Amygdala (tissue), 56 donors: ENCODE measurements at places on chromosomes 3 and 15.

DNA sequence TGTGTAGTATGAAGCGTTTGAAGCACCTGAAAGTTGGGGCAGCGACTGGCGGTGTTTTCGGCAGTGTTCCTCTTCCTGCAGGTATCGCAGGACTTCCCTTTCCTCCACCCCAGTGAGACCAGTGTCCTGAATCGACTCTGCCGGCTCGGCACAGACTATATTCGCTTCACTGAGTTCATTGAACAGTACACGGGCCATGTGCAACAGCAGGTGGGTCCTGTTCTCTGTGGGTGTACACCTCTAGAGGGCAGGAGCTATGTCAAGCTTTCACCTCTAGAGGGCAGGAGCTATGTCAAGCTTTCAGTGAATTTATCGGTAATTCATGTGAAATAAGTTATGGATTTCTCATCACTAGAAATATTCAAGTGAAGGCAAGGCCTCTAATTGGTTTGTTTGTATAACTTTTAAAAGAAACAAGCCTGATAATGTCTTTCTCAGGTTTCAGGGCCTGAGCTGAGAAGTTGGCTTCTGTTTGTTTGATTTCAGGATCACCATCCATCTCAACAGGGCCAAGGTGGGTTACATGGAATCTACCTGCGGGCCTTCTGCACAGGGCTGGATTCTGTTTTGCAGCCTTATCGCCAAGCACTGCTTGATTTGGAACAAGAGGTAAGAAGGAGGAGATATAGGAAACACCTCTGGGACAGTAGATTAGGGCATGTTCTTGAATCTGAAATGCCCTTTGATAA, 5.3 kb downstream of the TUBGCP4 start:
- DNase-seq: no peak

DNA sequence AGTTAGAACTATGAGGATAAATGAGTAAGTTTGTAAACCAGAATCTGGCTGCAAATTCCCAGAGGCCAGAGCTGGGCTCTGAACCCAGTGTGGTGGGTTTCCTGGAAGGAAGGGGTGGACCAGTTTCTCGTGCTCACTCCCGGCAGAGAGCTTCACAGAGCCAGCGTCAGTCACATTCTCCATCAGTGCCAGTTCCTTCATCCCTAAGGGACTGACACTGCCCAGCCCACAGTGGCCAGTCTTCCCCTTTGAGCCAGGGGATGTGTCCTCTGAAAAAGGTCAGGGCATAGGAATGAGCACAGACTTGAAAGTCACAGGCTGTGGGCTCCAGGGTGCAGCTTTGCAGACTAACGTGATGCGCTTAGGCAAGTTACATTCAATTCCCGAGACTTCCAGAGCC, 135.8 kb upstream of the HACD2 start:
- no peak for DNase-seq

- DNase-seq: no peak
Observed at GRCh38 chr3:127628788-127629466, at the start of gene PODXL2. Gene PODXL2, plus strand, starts transcription at chr3:127629185. Its CDS starts 35 bp downstream, at chr3:127629220.

DNA sequence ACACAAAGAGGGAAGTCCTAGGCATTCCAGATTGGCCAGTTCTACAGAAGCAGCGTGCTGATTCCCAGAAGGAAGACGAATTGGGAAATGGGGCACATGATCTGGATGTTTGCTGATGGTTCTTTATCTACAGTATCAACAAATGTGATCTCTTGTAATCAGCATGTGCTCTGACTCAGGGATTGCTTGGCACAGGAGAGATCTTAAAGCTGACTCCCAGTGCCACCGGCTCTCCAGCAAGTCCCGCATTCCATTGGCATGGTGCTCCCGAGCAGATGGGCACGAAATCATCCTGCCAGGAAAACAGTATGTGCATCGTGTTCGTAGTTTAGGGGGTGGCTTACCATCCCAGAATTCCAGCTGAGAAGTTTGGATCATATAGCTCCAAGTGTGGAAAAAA, 259.9 kb upstream of the NR2F2 start:
- no peak for DNase-seq

DNA sequence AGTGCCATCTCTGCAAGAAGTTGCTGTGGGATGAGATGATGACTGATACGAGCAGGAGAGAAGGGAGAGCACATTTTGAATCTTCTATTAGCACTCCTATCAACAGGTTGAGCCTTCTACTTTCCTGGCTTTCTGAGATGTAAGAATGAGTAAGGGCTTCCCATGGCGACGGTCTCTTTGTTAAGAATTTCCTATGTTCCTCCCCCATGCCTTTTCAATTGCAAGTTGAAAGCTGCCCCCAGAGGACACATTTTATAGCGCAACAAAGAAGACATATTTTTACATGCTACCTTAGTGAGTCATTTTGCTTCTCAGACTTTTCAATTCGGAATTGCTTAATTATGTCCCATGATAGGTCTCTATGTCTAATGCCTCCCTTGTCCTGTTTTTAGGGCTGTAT, 71.3 kb upstream of the LRTM1 start:
- no peak for DNase-seq

DNA sequence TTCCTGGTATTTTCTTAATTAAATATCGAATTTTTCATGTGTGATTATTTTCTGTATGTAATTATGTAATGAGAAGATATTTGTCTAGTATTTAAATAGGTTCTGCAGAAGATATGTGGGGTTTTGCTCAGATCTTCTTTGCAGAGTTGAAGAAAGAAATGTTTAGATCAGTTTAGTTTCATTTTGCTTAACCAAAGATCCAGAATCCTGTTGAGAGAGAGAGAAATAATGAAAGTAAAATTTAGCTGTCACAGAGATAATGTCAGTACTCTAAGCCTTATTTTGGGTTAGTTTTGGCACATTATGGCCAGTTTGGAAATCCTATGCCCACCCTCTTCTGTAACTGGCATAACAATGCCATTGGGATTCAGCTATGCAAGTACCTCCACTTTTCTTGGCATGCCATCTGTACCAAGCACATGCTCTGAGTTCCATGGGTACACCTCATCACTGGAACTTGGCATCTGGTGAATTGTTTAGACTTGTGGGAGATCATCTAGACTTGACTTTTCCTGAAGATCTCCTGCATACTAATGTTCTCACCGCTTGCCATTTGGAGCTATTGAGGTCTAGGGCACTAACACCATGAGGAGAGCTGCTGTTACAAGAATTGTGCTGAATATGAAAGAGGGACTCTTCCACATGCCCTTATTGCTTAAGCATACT, 30.9 kb downstream of the PLSCR1 start:
- DNase-seq: no peak

DNA sequence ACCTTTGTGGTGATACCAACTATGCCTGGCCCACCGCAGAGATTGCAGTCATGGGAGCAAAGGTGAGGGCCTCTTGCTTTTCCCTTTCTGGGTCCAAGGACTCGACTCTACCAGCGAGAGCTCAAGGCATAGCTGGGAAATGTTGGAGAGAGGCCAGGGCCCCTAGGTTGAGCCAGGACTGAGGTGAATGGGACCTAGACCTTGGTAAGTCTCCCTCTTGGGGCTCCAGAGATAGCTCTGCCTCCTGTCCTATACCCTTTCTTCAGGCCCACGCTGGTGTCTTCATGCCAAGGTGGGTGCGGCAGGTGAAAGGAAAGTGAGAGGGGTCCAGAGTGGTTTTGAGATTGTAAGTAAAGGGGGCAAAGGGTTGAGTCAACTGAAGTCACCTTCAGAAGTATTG, 77.5 kb downstream of the PCCB start:
- no peak for DNase-seq

DNA sequence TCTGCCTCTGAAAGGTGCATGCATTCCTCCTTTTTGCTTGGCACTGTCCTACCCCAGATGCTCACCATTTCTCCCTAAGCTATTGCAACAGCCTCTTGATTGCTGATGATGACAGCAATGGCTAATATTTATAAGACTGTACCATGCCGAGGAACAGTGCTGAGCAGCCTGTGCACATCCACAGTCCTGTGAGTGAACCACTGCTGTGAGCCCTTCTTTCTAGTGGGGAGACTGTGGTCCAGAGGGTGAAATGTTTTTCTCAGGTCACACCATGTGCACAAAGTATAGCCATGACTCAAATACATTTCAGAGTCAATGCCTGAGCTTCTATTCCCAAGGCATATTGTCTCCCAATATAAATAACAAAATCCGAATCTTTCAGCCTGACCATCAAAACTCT, 231.2 kb upstream of the LRTM1 start:
- no peak for DNase-seq

DNA sequence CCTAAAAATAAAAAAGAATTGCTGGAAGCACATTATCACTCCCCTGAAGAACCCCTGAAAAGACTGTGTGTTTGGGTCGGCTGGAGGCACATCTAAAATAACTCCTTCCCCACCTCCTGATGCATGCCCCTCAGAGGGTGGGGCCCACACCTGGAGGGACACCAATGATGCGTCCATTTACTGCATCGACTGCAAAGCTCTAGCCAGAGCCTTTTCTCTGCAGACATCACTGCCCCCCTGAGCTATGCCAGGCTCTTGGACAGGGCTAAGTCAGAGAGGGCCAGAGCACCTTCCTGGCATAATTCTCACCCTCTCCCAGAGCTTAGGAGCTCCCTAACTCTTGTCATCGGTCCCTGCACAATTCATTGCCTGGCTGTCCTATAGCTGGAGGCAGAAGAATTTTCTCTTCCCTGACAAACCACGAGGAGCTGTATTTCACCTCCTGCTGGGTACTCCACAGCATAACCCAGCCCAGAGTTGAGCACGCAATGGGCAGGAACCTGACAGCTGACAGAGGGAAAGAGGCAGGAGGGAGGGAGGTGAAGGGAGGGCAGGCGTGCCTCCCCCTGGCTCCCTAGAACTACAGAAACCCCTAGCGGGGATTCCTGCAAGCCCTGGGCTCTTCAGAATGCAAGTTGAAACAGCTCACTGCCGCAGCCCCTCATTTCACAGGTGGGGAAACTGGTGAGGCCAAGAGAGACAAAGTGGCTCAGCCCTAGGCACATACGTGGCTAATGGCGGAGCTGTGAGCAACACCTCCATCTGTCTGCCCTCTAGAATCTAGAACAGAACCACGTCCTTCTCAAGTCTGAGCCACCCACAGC, 46.6 kb downstream of the XXYLT1 start:
- DNase-seq: no peak

GRCh38 chr3:15936312-15936711, 138.5 kb upstream of the ANKRD28 start:
- no peak for DNase-seq

- DNase-seq: no peak
Observed at GRCh38 chr15:81155375-81156218, 21.5 kb downstream of the CFAP161 start.

DNA sequence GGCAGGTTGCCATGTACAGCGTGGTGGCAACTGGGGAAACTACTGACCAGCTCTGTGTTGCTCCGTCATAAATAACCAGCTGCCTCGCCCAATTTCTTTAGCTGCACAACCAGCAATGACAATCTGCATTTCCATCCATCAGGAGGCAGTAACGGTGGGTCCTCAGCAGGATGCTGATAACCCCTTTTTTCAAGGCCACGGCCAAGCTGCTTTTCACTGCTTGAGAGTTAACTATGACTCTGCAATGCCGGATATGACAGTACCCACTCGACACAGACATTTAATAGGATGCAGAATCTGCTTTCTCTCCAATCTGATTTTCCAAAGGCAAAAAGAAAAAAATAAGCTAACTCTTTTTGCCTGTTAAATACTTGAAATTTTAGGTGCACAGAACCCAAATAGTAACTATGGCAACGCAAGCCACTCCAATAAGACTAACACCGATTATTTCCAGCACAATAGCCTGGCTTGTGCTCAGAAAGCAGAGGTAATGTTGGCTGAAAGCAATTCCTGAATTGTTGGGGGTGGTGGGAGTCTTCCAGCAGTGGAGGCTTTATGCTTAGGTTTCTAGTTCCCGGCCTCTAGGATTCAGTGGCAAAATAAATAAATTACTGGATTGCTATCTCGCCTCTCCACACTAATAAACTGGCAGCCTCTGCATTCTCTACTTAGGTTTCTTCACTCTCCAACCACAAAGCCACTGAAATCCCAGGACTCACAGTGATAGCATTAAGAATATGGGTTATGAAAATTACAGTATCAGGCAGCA, 31.2 kb upstream of the SRGAP3 start:
- no peak for DNase-seq

GRCh38 chr3:81658322-81658997, 103.0 kb downstream of the GBE1 start:
- DNase-seq: no peak

GRCh38 chr3:47847801-47848518, 45.0 kb downstream of the DHX30 start:
- DNase-seq: no peak

GRCh38 chr15:31508656-31509055, 182.0 kb downstream of the KLF13 start:
- DNase-seq: no peak

GRCh38 chr3:6242104-6242503, 618.8 kb upstream of the GRM7 start:
- DNase-seq: no peak

- no peak for DNase-seq
Observed at GRCh38 chr3:14405360-14406238, 3.2 kb downstream of the SLC6A6 start.

DNA sequence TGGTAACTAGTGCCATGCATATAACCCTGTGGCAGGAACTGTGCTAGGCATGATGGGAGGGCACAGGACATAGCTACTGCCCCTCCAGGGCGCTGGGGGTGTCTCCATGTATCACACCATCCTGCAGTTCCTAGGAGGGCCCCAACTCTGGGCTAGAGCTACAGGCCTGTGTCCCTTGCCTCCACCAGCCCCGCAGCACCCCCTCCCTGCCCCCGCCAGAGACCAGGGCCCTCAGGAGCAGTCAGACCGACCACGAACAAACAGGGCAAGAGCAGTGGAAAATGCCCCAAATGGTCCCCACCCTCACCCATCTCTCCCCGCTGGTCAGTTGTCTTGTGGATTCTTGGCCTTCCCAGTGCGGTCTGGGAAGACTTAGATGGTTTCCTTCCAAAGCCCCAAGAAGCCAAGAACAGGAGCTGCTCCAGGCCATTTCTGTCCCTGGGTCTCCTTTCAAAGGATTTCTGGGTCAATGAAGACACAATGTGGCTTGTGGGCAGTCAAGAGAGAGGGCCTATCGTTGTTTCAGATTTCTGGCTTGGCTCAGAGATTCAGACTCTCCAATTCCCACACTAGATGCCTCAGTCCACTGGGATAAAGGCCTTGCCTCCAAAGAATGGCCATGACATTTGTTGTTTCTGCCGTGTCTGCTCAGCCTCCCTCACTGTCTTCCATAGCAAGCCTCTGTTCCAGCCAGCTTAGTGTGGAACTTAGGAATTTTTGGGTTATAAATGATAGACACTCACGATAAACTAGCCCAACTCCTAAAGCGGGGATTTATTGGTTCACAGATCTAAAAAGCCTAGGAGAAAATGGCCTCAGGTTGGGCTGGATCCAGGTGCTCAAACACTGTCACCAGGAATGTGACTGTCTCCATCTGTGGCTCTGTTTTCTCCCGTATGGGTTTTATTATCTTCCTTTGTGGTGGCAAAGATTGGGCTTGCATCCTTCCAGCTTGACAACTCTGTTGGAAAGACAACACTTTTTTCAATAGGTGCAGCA, 80.6 kb downstream of the LSM3 start:
- no peak for DNase-seq

- no peak for DNase-seq
Observed at GRCh38 chr3:8205881-8206280, 295.7 kb upstream of the LMCD1 start.

DNA sequence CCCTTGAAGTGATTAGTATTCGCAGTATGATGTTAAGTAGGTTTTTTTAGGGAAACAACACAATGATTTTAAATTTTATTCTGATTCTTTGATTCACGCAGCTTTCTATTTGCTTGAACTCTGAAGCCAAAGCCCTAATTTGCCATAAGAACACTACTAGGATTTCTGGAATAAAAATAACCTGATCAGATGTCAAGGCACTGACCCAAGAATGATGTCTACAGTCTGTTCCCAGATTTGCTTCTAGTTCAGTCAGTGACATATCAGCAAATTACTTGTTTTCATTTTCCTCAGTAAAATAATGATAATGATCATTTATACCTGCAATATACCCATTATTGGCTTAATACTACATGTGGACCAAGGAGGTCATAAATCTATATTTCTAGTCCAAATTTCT, 179.5 kb upstream of the EIF1B start:
- DNase-seq: no peak
